Activated CD8-positive, alpha-beta memory T cell treated with anti-CD3 and anti-CD28 coated beads for 4 hours (primary cell): ENCODE measurements at places on chromosomes 3 and 15.

- no peak for DNase-seq
These were observed 46.6 kb upstream of the TNIK start for GRCh38 chr3:171506743-171507319.

- DNase-seq, result no peak
These were observed 5.7 kb downstream of the FURIN start for GRCh38 chr15:90873998-90874605.

DNA sequence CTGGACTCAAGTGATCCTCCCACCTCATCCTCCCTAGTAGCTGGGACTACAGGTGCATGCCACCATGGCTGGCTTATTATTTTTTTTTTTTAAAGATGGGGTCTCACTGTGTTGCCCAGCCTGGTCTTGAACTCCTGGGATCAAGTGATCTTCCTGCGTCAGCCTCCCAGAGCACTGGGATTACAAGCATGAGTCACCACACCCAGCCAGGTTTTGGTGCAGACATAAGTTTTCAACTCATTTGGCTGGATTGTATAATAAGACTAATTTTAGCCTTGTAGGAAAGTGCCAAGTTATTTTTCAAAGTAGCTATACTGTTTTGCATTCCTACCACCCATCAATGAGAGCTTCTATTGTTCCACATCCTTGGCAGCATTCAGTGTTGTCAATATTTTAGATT is 32.1 kb downstream of the BUB1B start:
- no peak for DNase-seq

DNA sequence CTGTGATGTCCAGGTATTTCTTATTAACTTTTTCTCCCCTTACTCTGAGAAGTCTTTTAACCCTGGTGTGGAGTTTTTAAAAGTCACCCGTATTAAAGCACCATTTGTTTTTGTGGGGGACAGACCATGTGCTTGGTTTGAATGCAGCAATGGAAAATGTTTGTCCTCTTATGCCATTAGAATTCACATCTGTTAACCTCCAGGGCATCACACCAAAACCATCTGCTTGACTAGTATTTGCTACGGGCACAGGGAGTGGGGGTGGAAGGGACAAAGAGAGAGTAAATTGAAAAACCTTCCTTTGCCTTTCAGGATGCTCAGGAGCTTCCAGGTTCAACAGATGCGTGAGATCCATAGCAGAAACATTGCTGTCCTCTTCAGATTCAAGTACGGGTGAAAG is 61.4 kb upstream of the GOLGA8B start:
- DNase-seq, result no peak

- no peak for DNase-seq
These were observed 226.9 kb upstream of the MRPL3 start for GRCh38 chr3:131729643-131730017.

DNA sequence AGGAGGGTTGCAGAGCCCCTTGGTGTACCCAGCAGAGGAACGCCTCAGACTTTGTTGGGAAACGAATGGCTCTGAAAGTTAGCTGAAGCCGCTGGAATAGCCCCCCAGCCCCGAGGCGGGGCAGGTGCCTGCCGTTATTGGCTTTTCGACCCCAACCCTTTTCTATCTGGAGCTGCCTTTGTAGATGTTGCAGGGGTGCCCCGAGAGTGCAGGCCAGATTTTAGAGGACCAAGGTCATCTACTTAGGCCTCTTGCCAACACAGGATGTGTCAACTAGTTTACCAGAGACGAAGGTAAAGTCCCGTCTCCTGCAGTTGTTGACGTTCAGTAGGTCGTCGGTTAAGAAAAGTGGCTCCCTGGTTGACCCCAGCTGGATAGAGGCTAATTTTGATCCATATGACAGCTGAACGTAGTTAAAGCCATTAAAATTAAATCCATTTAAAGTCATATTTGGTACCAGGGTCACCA is 579 bp upstream of the UBE3A start:
- DNase-seq, result peak; percentile 1

GRCh38 chr15:84799511-84800187 is 17.5 kb upstream of the ALPK3 start:
- DNase-seq, result no peak

GRCh38 chr15:50880206-50880605 is 28.3 kb upstream of the AP4E1 start:
- DNase-seq, result no peak

DNA sequence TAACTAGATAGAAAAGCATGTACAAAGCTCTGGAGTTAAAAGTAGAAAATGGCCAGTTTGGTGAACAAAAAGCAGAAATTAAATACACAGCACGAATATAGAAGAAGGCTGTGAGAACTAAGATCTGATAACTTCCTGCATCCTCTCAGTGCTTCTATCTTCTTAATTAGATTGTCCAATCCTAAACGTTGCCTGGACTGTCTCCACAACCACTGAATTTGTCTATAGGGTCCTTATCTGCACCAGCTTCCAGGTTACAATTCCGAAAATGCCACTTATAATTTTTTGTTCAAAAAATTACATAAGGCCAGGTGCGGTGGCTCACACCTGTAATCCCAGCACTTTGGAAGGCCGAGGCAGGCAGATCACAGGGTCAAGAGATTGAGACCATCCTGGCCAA is 626.3 kb downstream of the TBL1XR1 start:
- DNase-seq, result no peak
